Activated naive CD8-positive, alpha-beta T cell treated with anti-CD3 and anti-CD28 coated beads for 36 hours (primary cell): ENCODE measurements at places on chromosomes 6 and 20.

DNA sequence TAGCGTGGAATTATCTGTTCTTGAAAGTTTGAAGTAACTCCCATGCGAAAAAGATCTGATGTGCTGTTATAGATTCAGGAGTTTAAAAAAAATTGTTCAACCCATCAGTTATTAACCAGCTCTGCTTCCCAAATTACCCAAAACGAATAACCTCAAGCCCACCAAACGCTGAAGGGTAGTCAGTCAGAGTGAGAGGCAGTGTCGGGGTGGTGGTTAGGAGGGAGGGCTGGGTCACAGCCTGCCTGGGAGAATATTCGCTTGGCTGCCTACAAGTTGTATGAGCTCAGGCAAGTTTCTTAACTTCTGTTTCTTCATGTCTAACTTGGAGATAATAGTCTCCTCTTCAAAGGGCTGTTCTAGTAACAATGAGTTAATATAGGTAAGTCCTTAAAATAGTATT is 114.6 kb downstream of the JPH2 start:
- DNase-seq = no peak

DNA sequence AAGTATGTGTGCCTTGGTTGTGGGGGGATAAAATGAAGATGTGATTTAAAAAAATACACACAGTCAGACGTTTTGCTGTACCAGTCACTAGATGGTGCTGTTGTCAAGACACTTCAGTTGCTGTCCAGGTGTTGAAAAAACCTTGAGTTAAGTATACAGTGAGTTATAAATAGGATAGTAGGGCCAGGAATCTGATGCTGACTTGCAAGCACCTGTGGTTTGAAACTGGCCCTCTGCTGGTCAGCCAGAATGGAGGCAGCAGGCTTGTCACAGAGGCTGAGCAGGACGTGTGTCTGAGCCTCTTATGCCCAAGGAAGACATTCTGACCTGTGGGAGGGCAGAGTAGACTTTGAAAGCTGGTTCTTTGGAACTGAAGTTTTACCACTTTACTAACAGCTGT is 27.8 kb downstream of the RNF8 start:
- peak; percentile 4 for DNase-seq

DNA sequence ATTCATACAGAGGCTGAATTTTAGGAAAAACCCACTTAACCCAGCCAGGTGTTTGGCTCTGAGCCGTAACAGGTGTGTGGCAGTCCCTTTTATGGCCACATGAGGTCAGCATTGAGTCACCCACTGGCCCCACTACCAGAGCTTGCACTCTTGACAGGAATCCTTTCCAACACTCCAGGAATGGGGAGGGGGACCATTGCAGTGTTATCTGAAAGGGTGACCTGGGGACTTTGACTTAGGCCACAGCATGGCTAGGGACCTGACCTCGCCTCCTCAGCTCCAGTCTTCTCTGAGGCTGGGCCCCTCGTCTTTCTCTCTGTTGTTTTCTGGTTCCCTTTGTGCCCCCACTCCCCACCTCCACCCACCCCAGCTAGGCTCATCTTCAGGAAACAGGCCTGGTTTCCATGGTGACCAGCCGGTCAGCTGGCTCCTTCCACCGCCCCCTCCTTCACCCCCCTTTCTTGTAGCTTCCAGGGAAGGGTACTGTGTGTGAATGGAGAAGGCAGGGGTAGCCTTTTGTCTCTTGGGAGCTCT is 2.1 kb upstream of the TMEM151B start:
- peak; percentile 49 for DNase-seq

GRCh38 chr6:36955671-36956445 is 1.3 kb downstream of the PI16 start:
- DNase-seq = no peak

GRCh38 chr6:47663462-47664216 is 34.7 kb upstream of the ADGRF4 start:
- no peak for DNase-seq

- DNase-seq = no peak
These were observed 796.7 kb downstream of the DHX35 start for GRCh38 chr20:39758876-39759275.

- no peak for DNase-seq
These were observed 111.9 kb downstream of the SCML4 start for GRCh38 chr6:107712237-107712664.

- DNase-seq = no peak
These were observed 38.6 kb downstream of the NKX2-4 start for GRCh38 chr20:21358737-21359136.

DNA sequence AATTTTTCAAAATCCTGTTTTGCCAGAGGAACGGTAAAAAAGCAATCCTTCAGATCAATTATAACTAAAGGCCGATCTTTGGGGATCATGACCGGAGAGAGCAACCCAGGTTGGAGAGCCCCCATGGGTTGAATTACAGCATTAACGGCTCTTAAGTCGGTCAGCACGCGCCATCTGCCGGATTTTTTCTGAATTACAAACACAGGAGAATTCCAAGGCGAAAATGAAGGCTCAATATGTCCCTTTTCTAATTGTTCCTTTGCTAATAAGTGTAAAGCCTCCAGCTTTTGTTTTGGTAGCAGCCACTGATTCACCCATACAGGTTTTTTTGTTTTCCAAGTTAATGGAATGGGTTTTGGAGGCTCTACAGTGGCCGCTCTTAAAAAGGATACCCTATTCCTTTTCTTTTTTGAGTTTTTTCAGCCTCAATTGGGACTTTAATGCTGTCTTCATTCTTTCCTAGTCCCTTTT is 16.9 kb upstream of the PTCRA start:
- DNase-seq = peak; percentile 59

GRCh38 chr6:44284121-44284520 is 13.9 kb downstream of the TMEM151B start:
- DNase-seq = no peak

DNA sequence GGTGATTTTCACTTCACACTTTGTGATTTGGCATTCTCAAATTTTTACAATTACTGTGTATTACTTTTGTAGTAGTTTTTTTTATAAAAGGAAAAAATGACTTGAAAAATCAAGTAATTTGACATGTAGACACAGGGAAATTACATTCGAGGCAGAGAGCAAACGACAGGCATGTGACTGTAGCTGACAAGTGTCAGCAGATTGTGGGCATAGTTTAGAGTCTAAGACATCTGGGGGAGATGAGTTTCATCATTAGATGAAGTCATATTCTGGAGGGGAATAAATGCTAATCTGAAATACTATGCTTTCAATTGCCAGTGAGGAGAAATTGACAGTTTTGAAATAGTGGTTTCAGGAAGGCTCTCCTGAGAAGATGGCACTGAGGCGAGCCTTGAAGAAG is 126.0 kb downstream of the MTHFD1L start:
- no peak for DNase-seq

DNA sequence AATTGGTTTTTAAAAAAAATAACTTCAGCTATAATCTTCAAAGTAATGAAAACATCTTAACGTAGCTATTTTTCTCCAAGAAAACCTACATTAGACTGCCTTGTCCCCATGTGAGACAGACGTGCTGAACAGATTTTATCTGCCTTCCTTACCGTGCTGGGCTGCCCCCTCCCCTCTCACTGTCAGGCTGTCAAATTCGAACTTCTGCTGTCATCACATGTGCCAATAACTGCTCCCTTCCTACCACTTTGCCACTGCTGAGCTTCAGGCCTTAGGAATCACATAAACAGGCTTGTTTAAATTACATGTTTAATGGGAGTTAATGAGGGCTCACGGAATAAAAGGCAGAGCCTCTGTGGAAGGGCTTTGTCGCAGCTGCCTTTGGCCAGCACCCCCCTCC is 77.0 kb upstream of the NHSL1 start:
- no peak for DNase-seq

DNA sequence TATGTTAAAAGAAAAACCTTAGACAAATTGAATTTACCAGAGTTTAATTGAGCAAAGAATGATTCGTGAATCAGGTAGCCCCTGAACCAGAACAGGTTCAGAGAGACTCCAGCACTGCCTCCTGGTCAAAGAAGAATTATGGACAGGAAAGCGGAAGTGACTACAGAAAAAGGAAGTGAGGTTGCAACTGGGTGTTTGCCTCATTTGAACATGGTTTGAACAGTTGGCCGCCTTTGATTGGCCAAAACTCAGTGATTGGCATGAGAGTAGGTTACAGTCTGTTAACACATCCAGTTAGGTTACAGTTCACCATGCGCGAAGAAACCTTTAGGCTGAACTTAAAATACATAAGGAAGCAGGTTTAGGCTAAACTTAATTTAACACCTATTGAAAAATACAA is 248.8 kb downstream of the TFAP2A start:
- DNase-seq = no peak

GRCh38 chr6:89640804-89641203 is 2.3 kb upstream of the LYRM2 start:
- no peak for DNase-seq

DNA sequence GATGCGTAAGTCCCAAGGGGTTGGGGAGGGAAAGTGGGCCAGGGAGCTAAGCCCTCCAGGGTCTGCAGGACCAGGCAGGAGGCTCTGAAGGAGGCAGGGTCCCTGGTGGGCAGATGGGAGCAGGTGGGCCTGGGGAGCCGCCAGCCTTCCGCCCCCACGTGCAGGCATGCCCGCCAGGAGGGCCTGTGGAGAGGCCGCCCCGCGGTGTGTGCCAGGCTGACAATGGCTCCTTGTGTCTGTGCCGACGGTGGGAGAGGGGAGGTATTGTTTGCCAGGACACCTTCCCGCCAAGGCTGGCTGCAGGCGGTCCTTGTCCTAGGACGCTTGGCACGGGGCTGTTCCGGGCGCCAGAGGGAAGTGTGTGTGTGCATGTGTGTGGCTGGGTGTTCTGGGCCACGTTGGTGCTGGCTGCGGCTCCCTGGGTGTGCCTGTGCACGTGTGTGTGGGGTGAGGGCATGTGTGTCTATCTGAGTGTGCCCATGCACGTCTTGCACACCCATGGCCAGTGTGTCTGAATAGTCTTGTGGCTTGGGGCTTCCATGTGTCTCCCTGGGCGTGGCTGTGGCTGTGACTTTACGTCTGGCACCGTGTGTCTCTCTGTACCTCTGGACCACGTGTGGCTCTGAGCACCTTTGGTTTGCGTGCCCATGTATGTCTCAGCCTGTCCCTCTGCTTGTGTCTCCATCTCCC is 153.0 kb downstream of the CEBPB start:
- no peak for DNase-seq

GRCh38 chr6:54097753-54098152 is 13.5 kb upstream of the MLIP start:
- no peak for DNase-seq

- peak; percentile 52 for DNase-seq
These were observed 109.5 kb upstream of the CLDN20 start for GRCh38 chr6:155154158-155154830.

DNA sequence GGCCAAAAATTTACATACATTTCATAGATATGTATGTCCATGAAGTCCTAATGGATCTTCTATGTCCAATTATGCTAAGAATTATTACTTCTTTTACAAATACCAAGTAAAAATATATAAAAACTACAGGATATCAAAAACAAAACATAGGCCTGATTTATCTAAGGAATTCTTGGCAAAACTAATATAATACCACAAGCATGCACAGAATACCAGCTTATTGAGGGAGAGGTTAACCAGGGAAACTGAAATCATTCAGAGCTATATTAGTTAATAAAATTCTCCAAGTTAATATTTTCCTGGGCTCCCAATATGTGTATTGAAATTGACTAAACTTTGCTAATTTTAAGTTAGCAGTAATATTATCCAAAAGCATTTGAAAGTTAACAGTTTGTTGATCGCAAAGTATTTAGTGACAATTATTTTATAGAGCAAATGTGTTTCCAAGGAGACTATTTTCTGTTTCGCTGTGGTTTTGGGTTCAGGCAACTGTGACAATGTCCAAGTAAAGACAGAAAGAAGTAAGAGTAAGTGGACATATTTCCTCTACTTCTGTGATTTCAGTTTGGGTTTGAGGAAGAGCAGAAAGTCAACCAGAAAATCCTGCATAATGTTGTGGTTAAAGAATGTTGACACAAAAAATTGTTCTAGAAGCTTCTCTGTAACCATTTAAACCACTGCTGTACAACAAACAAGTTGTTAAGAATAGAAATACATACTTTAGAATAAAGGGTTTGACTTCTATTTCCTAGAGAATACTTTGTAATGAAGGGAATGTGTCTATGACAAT is 167.4 kb downstream of the COL21A1 start:
- DNase-seq = no peak

- no peak for DNase-seq
These were observed 8.9 kb upstream of the RAB44 start for GRCh38 chr6:36688739-36689075.

- no peak for DNase-seq
These were observed 22.1 kb downstream of the TRAM2 start for GRCh38 chr6:52554684-52555280.

DNA sequence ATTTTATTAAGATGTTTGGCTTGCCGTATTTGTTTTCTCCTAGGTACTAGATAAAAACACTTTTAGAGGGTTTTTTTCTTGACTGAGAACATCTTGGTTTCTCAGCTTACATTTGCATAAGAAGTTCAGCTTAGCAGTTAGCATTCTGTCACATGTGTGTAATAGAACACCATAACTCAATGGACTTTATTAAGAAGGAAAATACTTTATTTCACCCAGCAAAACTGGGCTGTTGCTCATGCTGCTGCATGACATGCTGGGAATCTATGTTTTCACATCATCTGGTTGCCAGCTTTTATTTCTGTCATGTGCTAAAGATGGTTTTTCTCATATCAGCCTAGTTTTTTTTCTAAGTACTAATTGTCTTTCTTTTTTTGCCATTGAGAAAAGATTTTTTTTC is 144.6 kb downstream of the UTRN start:
- no peak for DNase-seq

DNA sequence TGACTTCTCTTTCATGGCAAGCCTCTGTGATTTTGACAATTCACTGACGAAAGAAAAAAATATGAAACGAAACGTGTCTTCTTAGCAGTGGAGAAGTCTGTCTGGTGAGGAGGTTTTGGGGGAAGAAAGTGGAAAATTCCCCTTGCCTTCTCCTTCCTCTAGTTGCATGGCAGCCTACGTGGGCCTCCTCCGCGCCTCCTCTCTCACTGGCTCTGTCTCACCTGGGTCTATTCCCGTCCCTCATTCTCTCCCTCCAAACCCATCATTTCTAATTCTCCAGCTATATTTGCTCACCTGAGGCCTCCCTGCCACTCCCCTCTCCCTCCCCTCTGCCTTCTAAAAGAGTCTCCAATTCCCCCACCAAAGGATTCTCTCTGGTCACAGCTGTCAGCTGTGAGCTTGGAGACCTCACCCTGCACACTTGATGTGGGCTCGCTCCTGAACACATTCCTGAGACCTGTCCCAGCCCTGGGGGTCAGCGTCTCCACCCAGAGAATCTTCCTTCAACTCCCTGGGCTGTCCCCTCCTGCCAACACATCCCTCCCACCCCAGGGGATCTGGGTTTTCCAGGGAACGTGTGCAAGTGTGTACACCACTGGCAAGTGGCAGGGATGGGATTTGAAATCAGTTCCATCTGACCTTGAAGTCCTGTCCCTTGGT is 159.6 kb upstream of the PMEPA1 start:
- no peak for DNase-seq

DNA sequence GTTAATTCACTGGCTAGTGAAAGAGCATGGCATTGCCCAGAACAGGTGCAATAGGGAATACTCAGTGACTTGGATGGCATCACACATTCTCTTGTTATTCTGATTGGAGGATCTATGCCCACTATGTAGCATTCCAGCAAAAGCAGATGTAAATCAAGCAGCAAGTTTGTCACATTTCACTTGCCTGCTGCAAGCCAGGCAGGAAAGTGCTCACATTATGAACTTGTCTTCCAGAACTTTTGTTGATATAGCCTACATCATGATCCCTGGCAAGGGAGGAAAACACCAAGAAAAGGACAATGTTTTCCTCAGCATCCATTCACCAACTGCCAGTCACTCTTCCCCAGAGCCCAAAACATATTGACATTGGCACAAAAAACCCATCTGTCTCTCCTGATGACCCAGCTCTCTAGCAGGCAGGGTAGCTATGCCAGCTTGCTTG is 77.8 kb downstream of the ARHGAP18 start:
- no peak for DNase-seq
